Posterior vena cava (tissue), 2 donors: ENCODE measurements at places on chromosomes 12 and 14. TPM values are rescaled to one million over a fixed set of nuclear protein-coding genes. Genes with fewer than 3 reads are reported as not detected.

DNA sequence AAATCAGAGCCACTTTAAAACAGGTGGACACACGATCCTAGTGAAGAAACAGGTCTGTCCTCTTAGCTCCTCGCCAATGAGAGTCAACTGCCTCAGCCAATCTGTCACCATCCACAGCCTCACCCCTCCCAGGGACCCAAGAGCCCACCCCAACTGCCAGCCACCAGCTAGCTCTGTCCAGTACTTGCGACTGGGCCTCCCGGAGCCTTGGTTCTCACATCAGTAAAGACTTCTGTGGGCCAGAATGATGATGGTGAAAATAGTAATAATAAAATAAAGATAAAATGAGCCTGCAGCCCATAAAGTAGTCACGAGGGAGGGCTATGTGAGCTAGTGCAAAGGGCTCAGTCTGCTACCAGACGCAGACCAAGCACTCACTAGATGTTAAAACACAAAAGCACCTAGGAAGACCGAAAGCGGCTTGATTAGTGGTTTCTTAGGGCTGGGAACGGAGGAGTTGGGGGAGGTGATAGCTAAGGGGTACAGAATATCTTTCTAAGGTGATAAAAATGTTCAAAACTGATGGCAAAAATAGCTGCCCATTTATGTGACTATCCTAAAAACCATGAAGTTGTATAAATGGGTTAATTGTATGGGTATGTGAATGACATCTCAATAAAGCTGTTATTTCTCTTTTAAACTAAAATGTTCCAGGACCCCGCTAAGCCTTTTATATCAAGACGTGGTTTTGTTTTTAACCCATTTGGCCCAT is 39.8 kb downstream of the ACTN1 start:
- DNase-seq: no peak

DNA sequence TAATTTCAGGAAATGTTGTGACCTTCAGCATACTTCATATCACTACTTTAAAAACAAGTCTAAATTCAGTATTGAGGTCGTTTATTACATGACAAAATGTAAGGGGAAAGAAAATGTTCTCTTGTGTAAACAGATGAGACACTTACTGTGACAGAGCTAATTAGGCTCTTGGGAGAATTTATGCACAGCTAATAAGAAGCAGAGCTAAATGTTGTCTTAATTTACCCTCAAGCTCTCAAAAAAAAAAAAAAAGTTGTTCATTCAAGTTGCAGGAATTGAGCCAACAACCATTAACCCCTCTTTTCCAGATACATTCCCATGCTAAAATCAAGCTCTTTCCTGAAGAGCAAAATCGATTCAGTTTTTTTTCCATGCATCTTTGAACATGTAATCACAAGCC is 1419.4 kb downstream of the FSCB start:
- no peak for DNase-seq

- no peak for DNase-seq
Measured at GRCh38 chr12:66072566-66072965, 58.0 kb downstream of the LLPH start.

- DNase-seq: no peak
Measured at GRCh38 chr12:82461836-82462235, 103.5 kb downstream of the METTL25 start.

DNA sequence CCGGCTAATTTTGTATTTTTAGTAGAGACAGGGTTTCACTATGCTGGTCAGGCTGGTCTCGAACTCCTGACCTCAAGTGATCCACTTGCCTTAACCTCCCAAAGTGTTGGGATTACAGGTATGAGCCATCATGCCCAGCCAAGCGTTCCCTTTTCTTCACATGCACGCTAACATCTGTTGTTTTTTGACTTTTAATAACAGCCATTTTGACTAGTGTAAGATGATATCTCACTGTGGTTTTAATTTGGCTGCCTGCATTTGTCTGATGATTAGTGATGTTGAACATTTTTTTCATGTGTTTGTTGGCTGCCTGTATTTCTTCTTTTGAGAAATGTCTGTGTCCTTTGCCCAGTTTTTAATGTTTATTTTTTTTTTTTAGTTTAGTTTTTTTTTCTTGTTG is 10.2 kb upstream of the YARS2 start:
- DNase-seq: no peak

GRCh38 chr12:93621986-93622385 is 49.5 kb downstream of the SOCS2 start:
- DNase-seq: no peak

DNA sequence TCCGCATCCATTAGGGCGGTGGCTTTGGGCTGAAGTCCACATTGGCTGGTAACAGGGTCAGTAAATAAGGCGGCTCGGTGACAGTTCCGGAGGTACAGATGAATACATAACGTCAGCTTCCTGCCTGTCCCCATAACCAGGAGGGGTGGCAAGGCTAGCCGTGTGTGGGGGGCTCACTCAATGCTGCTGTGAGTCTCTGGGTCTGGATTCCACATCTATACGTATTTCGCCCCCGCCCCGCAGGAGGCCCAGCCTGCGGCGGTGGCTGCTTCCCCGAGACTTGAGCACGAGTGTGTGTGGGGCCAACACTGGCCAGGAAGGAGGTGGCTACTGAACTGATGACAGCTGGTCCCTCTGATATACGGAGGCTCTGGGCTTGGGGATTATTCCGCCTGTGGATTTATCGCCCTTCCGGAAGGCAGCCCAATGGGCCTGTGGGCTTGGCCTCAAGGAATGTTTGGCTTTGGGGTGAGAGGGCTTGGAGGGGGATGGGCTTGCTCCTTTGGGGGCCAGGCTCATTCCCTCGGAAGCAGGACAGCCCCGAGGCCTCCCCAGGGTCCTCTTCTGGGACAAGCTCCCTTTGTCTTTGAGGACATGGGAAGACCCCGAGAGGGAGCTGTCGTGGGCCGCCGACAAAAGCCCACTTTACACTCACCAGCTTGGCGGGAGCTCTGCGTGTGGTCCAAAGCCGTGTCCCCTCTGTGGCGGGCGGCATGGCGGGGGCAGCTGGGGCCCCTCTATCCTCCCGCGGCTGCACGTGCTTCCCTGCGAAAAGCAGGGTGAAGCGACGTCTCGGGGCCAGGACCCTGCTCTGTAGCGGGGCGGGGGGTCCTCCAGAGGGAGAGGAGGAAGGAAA is 82.1 kb downstream of the KIF26A start:
- peak; percentile 63 for DNase-seq

RBM25 gene
- total RNA-seq: 55.0 TPM

SLC17A8 gene
- not detected for total RNA-seq

SH2B3 gene
- total RNA-seq: 32.4 TPM

DNA sequence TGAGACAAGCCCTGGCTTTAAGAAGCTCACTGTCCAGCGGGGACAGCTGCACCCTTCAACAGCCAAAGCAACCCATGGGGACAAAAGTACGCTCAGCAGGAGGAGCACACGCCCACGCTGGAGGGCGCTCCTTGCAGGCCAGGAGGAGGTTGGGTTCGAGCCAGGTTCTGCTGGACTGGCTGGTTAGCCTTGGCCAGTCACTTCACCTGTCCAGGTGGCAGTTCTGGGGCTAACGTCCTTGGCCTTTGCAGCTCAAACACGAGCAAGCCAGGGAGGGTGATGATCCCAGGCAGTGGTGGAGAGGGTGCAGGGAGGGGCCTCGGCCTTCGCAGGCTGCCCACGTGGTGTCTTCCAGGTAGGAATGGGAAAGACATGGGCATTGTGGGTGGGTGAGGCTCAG is 13.1 kb downstream of the CHGA start:
- DNase-seq: no peak

- no peak for DNase-seq
Measured at GRCh38 chr14:70640938-70641547, 673 bp upstream of the TTC9 start.

LRTM2 gene
- not detected for total RNA-seq

- DNase-seq: no peak
Measured at GRCh38 chr12:122006186-122006926, 15.3 kb upstream of the BCL7A start.

GRCh38 chr12:10249690-10250455 is 37.2 kb downstream of the GABARAPL1 start:
- DNase-seq: no peak

DNA sequence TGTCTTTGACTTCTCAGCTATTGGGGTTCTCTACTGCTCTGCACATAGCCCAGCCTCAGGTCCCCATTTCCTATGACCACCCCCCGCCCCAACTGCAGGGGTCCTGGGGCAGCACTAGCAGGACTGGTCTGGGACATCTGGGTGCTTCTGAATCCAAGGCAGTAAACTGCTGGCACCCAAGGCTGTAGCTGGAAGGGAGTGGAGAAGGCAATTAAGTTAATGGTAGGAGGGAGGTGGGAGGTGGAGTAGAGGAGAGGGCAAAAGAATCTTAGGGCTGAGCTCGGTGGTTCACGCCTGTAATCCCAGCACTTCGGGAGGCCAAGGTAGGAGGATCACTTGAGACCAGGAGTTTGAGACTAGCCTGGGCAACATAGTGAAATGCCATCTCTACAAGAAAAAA is 11.5 kb downstream of the PLEK2 start:
- DNase-seq: no peak

DNA sequence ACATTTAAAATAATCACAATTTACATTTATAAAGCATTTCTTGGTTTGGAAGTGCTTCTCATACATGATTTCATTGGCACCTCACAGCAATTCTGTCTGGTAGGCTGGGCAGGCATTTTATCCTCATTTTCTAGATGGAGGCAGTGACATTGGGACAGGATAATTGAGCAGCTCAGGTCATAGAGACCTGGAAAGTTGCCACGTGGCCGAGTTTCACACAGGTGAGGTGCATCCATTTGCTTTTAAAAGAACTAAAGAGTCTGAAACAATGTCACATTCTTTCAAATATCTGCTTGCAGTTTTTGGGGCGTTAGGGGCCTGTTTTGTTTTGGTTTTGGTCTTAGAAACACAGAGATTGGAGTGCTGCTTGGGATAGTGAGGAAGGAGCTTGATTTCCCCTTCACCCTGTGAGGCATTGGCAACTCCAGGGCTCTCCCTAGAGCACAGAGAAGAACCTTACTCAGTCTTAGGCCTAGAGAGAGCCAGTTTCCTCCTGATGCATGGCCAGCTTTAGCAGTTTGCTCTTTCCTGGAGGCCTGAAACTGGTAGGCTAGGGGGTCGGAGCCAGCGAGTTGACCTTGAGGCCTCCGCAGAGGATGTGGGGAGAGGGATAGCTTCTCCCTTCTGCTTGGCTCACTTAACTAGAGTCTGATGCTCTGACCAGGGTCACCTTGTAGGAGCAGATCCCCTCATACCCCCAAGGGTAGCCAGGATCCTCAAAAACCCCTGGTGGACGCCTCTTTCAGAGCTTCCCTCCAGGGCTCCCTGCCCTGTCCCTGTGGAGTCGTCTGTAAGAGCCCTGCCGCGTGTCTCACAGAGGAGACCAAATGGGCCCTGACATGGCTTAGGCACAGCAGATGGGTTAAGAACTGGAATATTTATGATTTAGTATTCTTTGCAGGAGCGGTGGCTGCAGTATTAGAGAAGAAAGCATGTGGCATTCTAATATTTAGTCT is 34.9 kb upstream of the JDP2 start:
- DNase-seq: no peak

- no peak for DNase-seq
Measured at GRCh38 chr12:63164911-63165310, 13.9 kb upstream of the AVPR1A start.

DNA sequence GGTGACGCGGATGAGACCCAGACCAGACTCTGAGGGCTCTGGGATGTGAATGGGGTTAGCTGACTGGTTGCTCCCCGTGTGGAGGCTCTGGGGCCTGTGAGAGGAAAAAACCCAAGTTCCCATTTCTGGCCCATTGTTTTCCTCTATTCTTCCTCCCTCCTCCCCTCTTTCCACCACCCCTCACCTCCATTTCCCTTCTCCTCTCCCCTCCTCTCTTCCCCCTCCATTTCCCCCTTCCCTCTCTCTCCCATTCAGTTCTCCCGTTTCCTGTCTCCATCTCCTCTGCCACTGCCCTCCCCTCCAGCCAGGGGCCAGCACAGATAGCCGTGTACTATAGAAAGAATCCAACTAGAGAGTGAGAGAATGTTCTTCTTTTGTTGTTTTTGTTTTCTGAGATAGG is 12.6 kb upstream of the PRPH start:
- DNase-seq: no peak

PLEK2 gene
- total RNA-seq: 2.0 TPM

DNA sequence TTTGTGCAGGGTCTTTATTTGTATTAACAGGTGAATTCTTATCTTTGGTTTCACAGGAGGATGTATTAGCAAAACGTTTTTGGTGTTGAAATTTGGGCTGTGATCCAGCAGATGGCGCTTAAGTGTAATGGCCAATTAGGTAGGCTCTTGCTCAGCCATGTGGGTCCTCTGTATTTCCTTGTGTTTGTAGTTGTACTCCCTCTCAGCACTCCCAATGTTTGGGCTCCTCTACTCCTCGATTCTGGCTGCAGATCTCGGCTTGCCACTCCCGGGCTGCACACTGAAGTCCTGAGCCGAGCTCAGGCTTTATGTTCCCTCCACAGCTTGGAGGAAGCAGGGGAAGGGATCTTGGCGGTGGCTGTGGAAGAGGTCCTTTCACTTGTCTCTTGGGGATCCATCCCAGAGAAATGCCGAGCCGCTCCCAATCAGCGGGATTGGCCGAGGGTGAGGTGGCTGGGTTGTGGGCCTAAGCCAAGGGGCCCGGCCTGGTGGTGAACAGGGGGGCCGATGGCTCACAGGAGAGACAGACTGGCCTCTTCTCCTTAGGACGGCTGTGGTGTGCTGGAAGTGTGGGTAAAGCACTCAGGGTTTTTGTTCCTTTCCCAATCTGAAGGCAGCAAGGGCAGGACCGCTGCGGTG is 133.7 kb downstream of the AEBP2 start:
- peak; percentile 79 for DNase-seq

- DNase-seq: no peak
Measured at GRCh38 chr14:23407516-23408306, at the start of gene MYH6. Gene MYH6, minus strand, starts transcription at chr14:23408273. Its CDS starts 1,050 bp downstream, at chr14:23407223.
